ENCODE measurements at places on chromosomes 7 and 10.

GRCh38 chr7:92423710-92424131, 23.6 kb upstream of the GATAD1 start:
- DNase-seq, result no peak

GRCh38 chr7:139004321-139005090, 23.3 kb upstream of the KIAA1549 start:
- DNase-seq, result no peak

DNA sequence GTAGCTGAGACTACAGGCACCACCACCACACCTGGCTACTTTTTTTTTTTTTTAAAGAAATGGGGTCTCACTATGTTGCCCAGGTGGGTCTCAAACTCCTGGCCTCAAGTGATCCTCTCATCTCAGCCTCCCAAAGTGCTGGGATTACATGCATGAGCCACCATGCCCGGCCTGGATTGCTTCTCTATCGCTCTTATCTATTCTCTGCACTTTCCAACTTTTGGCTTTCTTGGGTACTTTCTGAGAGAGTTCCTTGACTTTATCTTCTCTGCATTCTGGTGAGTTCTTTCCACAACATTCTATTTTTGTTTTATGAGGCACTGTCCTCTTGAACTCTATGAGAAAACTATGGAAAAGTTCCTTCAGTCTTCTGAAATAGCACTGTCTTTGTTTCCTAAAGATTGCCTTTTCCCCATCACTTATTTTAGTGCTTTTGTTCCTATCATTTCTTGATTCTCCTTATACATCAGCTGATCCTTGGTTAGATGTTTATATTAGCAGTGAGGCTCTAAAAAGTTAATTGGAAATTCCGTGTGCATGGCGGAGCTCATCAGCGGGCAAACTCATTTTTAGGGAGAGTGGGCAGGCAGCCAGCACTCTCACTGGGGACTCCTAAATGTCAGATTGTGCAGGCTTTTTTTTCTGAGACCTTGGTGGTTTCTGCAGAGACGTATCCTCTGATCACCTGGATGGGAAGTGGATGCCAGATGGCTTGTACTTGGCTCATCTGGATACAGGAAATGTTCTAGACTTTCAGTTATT, 43.9 kb downstream of the HIP1 start:
- DNase-seq, result no peak

DNA sequence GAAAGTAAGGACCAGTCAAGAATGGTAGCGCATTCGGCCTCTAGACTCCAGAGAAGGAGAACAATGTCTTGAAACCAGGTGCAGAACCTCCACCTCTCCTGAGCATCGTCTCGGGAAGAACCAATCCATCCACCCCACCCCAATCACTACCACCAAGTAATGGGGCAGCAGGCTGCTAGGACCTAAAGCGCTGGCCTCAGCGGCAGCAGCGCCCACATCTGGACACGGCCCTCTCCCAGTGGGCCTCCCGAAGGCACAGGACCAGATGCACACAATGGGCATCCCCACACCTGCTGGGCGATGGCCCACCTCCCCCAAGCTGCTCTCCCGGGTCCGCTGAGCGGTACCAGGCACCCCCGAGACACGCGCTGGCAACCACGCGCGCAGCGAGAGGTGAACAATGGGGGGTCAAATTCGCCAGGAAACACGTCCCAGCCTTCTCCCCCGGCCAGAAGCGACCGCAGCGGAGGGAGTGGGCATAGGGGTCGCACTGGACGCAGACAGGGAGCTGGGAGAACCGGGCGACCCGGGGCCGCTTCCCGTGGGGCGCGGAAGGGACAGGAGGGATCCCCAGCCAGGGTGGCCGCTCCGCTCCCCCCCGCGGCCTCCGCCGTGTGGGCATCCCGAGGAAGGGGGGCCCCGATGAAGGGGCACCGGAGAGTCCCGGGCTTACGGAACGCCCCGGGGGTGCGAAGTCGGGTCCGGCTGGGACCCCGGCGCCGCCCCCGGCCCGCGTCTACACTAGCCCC, 506 bp downstream of the CTTNBP2 start:
- DNase-seq, result no peak

DNA sequence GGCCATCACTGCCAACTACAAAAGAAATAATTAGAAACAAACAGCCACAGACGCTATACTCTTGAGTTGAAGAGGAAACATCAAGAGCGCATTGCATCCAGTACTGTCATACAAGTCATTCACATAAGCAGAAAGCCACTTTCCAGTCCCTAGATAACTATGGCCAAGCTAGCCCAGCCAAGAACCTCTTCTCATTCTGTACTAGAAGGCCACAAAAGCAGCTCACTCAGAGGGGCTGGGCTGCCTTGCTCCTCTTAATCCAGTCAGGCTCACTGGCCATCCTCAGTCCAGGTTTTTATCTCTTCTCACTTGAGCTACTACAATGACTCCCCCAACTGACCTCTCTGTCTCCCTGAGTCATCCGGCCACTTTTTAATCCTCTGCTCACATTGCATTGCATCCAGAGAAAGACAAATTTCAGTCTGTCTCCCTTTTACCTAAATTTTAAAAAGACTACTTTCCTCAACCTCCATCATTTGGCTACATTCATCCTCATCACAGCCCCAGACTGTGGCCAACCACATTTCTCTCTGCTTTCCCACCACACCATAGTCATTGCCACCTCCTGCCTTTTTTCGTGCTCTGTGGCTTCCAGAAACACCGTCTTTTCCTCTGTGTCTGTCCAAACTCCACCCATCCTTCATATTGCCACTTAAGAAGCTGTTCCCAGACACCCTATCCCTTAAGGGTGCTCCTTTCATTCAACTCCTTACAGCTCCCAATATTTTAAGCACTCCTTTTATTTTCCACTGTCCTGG, 25.0 kb downstream of the PPP1R3C start:
- DNase-seq, result no peak
